ENCODE measurements at places on chromosomes 4 and X. TPM values are rescaled to one million over a fixed set of nuclear protein-coding genes. Genes with fewer than 3 reads are reported as not detected.

DMD gene
- total RNA-seq, result 0.48 TPM

ZCCHC18 gene
- total RNA-seq, result 3.1 TPM

LEF1 gene
- total RNA-seq, result 53.2 TPM

COL4A5 gene
- not detected for total RNA-seq

PDZD4 gene
- total RNA-seq, result 1.3 TPM

STATH gene
- not detected for total RNA-seq

CENPI gene
- total RNA-seq, result 12.8 TPM

All from CD8-positive, alpha-beta memory T cell (primary cell).